Neural progenitor cell (in vitro differentiated cells): ENCODE measurements at places on chromosomes 1 and 21. TPM values are rescaled to one million over a fixed set of nuclear protein-coding genes. Genes with fewer than 3 reads are reported as not detected.

SWT1 gene
- 9.1 and 12.4 TPM in 2 replicates for total RNA-seq

TSPAN1 gene
- not detected in 2 replicates for total RNA-seq

HAPLN2 gene
- 0.65 TPM in 1 of 2 replicates, not detected in the other for total RNA-seq

HHIPL2 gene
- 0.09 TPM in 1 of 2 replicates, not detected in the other for total RNA-seq

TAL1 gene
- not detected in 2 replicates for total RNA-seq

C1QB gene
- not detected in 2 replicates for total RNA-seq

B3GALT2 gene
- not detected in 2 replicates for total RNA-seq

AIRE gene
- not detected in 2 replicates for total RNA-seq

ACTL8 gene
- total RNA-seq: 0.15 TPM in 1 of 2 replicates, not detected in the other

LAD1 gene
- 0.34 TPM in 1 of 2 replicates, not detected in the other for total RNA-seq

CD52 gene
- 2.5 and 7.3 TPM in 2 replicates for total RNA-seq

GSTM1 gene
- total RNA-seq: 13.8 and 20.8 TPM in 2 replicates

KCNQ4 gene
- 0.87 TPM in 1 of 2 replicates, not detected in the other for total RNA-seq

TRAF5 gene
- total RNA-seq: 28.3 and 36.0 TPM in 2 replicates

CALML6 gene
- 0.53 TPM in 1 of 2 replicates, not detected in the other for total RNA-seq

SPOCD1 gene
- total RNA-seq: 1.4 and 3.1 TPM in 2 replicates

CLDN19 gene
- 0.19 and 2.3 TPM in 2 replicates for total RNA-seq

CLCA4 gene
- total RNA-seq: not detected in 2 replicates
